ENCODE measurements at places on chromosomes 12 and 14.

DNA sequence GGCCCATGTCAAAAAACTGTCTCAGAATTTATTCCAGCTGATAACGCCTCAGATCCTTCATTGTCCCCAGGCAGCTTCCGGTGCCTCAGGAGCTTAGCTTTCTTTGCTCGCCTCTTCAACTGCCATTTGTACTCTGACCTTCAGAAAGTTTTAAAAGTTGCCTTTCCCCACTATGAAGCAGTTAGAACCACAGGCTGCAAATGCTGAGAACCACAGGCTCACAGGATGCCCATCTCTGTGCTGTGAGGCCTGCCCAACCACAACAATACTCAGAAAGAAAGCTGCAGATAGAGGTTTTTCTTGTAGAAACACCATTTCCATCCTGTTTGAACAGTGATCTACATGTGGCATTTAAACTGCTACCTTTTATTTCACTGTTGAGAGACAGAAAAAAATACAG, 131.1 kb downstream of the PRKCH start:
- no peak for DNase-seq

GRCh38 chr14:22887990-22888378, 5.0 kb downstream of the REM2 start:
- DNase-seq = no peak

DNA sequence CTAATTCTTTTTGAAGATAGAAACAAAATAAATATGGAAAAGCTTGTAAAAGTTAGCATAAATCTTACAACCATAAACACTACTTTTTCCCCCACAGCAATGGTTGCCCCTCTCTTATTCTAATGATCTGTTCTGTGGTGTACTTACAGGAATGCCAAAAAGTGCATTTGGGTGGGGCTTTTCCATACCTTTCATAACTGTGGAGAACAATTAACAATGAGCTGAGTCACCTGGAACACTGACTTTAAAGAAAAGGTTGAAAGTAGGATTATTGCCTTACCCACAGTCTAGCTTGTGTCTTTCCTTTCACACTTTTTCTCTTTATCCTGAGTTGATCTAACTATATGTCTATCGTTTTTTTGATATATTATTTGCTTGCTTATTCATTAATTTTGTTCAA, 86.9 kb downstream of the TPH2 start:
- no peak for DNase-seq

DNA sequence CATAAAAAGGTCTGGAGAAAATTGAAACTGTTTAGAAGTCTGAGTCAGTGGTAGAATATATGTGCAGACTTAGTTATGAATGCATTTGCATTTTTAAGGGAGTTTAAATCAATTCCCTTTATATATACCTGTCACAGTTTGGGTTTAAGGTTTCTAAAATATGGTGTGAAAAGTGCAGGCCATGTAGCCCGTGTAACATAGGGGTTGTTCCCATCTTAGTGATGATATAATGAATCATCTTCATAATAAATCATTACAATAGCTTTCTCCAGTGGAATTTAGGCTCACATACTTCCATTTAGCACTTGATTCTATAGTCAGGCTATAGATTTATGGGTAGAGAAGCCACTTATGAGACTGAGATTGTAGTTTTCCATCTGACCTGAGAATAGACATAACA, 1162.4 kb downstream of the SLC16A7 start:
- no peak for DNase-seq

GRCh38 chr12:19547271-19547671, 108.0 kb downstream of the AEBP2 start:
- no peak for DNase-seq

DNA sequence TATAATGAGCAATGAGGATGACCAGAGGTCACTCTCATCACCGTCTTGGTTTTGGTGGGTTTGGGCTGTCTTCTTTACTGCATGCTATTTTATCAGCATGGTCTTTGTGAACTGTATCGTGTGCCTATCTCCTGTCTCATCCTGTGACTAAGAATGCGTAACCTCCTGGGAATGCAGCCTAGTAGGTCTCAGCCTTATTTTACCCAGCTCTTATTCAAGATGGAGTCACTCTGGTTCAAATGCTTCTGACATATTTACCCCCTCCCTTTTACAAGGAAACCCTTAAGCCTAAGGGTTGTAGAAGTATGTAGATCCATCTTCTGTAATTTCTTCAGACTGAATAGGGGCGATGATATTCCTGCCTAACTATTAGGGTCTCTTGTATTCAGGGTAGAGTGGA, 8.4 kb downstream of the IFI27L1 start:
- DNase-seq = no peak

DNA sequence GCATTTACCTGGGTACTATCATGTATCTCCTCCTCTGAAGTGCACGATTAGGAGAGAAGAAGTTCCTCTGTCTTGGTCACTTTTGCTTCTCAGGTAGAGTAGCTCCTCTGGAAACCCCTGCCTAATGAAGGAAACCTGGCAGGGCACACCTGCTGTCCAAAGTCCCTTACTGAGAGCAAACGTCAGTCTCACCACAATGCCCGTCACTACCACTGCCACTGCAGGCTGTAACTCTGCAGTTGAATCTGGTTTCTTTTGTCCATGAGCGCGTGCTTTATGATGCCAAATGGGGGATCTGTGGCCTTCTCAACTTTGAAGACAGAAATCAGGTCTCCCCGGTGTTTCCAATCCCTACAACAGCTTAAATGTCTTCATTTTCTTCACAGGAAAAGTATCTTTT, 1068.6 kb downstream of the BCL11B start:
- no peak for DNase-seq

GRCh38 chr12:46230983-46231382, 37.9 kb downstream of the SLC38A1 start:
- DNase-seq = no peak

GRCh38 chr12:104172570-104172947, 34.5 kb upstream of the NFYB start:
- DNase-seq = no peak

- no peak for DNase-seq
Measured at GRCh38 chr12:84157170-84157569, 755.4 kb downstream of the SLC6A15 start.

- DNase-seq = no peak
Measured at GRCh38 chr14:76129851-76130576, 21.7 kb upstream of the GPATCH2L start.

- DNase-seq = no peak
Measured at GRCh38 chr12:114396869-114397719, 8.8 kb downstream of the TBX5 start.

DNA sequence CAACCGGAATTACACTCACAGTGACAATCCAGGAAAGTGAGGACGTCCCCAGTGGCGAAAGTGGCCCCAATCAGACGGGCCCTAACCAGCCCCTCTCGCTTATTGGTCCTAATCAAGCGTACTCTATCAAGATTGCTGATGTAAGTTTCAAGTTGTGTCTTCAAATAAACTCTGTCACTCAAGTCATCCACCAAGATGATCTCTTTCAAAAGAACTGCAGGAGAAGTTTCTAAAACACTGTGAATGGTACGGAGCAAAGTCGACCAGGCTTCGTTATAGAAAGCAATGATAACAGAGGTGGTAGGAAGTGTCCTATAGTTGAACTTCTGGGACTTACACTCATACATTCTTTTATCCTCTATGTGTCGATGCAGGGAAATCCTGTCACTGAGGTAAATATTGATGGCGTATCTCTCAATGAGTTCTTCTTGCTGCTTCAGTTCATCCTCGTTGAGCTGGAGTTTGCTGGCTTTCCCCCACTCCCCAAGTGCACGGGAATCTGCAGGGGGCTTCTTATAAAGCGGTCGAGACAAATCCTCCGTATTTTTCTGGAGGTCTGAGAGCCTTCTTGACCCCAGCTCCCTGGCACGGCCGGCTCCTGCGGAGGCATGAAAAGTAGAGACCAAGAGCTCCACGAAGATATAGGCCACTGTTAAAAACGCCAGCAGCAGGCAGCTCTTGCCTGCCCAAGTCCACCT, 604 bp downstream of the GALNT4 start:
- DNase-seq = no peak

DNA sequence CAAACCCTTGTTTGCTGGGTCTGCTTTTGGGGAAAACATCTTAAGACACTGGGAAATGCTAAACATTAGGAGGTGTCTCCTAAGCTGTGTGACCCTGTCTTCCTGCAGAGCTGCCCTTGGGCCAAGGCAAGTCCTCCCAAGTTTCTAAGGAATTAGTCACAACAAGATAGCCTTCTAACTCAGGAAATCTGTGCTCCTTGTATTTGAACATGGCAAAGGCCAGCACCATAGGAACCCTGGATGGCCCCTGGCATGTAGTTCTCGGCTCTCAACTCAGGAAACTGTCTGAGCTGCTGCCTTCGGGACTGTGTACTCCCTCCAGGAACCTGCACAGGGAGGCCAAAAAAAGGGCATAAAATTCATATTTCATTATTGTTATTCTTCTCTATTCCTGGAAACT, 37.6 kb upstream of the LTBP2 start:
- no peak for DNase-seq

- DNase-seq = no peak
Measured at GRCh38 chr14:59015482-59015881, 173.0 kb upstream of the DAAM1 start.

Data from COR-L47 (cell line).